CD4-positive, alpha-beta T cell treated with Interleukin-4 for 1 hour (primary cell): ENCODE measurements at places on chromosomes 5 and 9.

DNA sequence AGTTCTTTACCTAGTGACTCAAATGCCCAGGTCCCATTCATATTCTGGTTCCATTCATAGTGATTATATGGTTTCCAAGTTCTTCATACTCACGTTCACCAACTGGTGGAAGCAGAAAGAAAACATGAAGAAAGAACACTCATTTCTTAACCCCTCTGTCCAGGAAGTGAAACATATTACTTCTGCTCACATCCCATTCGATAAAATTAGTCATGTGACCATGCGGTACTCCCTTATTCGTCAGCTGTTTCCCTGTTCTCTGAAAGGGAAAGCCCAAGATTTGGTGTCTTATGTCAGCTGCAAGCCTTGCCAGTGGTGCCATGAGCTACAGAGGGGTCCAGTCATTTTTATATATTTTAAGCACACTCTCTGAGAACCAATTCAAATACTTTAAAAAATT, 387.0 kb upstream of the DMAC1 start:
- DNase-seq = no peak

DNA sequence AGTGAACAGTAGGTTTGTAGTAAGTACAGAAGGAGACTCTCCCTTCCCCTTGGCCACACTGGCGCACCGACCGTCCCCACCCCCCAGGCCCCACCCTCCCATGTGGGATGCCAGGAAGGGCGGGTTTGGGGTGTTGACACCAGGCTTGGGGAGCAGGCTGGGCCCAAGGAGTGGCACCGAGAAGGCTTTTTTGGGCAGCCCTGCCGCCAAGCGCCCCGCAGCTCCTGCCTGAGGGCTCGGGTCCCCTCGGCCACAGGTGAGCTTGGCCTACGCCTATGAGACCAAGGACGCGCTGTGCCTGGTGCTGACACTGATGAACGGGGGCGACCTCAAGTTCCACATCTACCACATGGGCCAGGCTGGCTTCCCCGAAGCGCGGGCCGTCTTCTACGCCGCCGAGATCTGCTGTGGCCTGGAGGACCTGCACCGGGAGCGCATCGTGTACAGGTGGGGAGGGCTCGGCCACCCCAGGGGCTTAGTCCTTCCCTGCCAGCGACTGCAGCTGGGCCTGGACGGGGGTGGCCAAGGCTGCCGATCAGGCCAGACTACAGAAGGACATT, 7.3 kb downstream of the GRK6 start:
- DNase-seq = no peak

- DNase-seq = no peak
Measured at GRCh38 chr9:119998614-119999013, 581.4 kb downstream of the CDK5RAP2 start.

- no peak for DNase-seq
Measured at GRCh38 chr9:136197930-136198604, 6.9 kb downstream of the LHX3 start.

GRCh38 chr5:138605254-138605972, 30.2 kb upstream of the HSPA9 start:
- DNase-seq = no peak

- no peak for DNase-seq
Measured at GRCh38 chr5:31671339-31671741, 32.4 kb downstream of the PDZD2 start.

GRCh38 chr9:131678499-131679111, 61.3 kb downstream of the RAPGEF1 start:
- peak; percentile 83 for DNase-seq

DNA sequence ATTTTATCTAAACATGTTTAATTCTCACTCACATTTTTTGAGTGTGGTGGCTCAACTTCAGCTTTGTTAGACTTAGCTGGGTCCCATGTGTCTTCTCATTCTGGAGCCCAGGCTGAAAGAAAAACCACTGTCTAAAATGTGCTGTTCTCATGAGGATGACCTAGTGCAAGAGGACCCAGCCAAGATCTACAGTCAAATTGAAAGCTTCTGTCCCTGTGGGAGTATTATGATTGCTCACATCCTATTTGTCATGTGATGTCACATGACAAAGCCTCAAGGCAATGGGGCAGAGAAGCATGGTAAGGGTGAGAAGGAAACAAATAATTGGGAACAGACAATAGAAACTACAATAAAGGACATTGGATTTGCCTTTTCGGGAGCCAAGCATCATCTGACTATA, 113.4 kb upstream of the ASTN2 start:
- no peak for DNase-seq

DNA sequence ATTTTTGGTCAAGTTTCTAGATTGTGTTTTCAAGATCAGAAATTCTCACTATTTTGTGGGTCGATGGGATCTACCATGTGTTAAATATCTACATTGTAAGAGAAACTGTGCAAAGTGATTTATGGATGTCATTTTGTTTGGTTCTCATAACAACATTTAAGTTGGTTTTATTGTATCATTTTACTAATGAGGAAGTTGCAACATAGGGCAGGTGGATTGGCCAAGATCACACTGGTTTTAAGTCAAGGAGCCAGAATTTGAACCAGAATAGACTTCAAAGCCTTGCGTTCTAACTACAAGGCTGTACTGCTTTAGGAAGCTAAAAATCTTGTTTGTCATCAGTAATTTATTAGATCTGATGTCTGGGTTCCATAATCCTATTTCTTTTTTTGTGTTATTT, 23.4 kb downstream of the SH3TC2 start:
- no peak for DNase-seq

- DNase-seq = no peak
Measured at GRCh38 chr9:70519912-70520724, 105.7 kb upstream of the KLF9 start.

DNA sequence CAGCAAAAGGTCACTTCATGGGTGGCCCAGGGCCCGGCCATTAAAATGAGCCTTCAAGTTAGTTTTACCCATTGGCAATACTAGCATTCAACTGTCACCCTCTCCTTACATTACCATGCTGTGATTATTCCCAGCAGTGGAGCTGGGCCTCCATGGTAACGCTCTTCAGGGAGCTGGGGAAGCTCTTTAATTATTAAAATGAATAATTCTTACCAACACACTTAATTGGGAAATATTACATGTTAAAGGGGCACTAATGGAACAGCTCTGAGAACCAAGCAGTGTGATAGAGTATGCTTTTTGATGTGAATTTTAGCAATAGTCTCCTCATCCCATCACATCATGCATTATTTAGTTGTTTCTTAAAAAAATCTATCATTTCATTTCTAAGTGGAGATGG, 187.2 kb downstream of the CEMIP2 start:
- DNase-seq = no peak

- no peak for DNase-seq
Measured at GRCh38 chr5:118687661-118688621, 300.4 kb downstream of the DTWD2 start.

- DNase-seq = no peak
Measured at GRCh38 chr5:119524485-119524884, 72.2 kb downstream of the HSD17B4 start.

GRCh38 chr9:37430841-37431597, 8.5 kb downstream of the GRHPR start:
- no peak for DNase-seq

- no peak for DNase-seq
Measured at GRCh38 chr5:106964132-106964531, 706.6 kb downstream of the EFNA5 start.

- DNase-seq = peak; percentile 53
Measured at GRCh38 chr9:96020792-96021550, 145.5 kb downstream of the ERCC6L2 start.

GRCh38 chr9:3507395-3508077, 18.3 kb downstream of the RFX3 start:
- no peak for DNase-seq

DNA sequence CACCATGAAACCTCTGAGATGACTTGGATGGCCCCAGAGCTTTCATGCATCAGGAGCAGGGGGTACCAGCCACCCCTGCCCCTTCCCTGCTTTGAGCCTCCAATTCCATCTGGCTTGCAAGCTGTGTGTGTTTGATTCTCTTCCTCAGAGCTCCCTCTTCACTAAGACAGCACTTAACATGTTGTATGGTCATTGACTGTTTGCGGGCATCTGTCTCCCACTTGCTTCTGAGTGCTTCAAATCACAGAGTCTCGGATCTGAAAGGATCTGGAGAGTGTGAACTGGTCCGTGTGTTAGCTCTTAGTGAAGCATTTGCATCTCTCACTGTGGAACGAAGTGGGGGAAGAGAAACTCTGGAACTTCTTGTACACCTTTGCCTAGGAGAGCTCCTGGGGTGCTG, 7.1 kb upstream of the CPLX2 start:
- no peak for DNase-seq

- DNase-seq = no peak
Measured at GRCh38 chr9:110217656-110218099, 9.7 kb upstream of the C9orf152 start.

DNA sequence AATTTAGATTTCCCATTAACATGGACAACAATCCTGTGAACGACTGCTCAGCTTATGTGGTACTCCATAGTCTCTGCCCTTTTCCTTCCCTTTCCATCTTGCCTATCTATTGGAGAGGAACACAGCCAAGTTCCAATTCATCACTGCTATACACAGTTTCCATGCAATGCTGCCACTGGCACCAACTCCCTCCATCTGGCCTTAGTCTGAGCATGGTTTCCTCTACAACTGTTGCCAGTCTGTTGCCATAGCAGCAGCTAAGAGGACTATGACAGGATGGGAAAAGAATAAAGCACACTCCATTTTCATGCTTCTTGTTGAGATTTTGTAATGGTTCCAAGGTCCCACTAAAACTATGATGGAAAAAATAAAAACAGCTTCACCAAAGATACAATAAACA, 189.0 kb downstream of the HCN1 start:
- DNase-seq = no peak
